ENCODE measurements at places on chromosomes 1 and 21. TPM values are rescaled to one million over a fixed set of nuclear protein-coding genes. Genes with fewer than 3 reads are reported as not detected.

The ODF2L gene
- total RNA-seq: 39.2 TPM

DNA sequence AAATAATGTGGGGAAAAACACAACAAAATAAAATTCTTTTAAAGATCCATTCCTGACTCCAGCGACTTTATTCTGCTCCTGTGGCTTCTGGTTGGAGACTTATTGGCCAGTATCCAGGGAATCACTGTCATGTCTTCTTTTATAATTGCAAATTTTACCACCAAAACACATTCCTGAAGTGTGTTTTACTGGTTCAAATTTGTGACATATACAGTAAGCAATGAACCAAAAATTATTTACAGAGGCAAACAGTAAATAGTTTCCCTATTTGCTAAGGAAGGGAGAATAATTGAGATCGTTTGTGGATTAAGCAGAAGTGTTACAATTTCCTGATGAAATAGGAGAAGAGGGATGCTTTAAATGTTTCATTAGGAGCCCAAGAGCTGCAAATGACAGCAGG, 118.7 kb downstream of the ZNF281 start:
- no peaks in the 10 kb centered on the region for H3K36me3 ChIP-seq
- H3K4me3 ChIP-seq: no peak overlapping the region
- no peak overlapping the region for H3K27ac ChIP-seq
- no peaks in the 10 kb centered on the region for H3K27me3 ChIP-seq
- DNase-seq: no peak
- no peaks in the 10 kb centered on the region for H3K4me1 ChIP-seq

GRCh38 chr1:207077470-207078377, 10.9 kb upstream of the C4BPB start:
- DNase-seq: peak; percentile 75
- no peaks in the 10 kb centered on the region for H3K36me3 ChIP-seq
- H3K27me3 ChIP-seq: no peaks in the 10 kb centered on the region
- H3K4me3 ChIP-seq: no peak overlapping the region
- no peak overlapping the region for H3K27ac ChIP-seq
- H3K4me1 ChIP-seq: no peaks in the 10 kb centered on the region

DNA sequence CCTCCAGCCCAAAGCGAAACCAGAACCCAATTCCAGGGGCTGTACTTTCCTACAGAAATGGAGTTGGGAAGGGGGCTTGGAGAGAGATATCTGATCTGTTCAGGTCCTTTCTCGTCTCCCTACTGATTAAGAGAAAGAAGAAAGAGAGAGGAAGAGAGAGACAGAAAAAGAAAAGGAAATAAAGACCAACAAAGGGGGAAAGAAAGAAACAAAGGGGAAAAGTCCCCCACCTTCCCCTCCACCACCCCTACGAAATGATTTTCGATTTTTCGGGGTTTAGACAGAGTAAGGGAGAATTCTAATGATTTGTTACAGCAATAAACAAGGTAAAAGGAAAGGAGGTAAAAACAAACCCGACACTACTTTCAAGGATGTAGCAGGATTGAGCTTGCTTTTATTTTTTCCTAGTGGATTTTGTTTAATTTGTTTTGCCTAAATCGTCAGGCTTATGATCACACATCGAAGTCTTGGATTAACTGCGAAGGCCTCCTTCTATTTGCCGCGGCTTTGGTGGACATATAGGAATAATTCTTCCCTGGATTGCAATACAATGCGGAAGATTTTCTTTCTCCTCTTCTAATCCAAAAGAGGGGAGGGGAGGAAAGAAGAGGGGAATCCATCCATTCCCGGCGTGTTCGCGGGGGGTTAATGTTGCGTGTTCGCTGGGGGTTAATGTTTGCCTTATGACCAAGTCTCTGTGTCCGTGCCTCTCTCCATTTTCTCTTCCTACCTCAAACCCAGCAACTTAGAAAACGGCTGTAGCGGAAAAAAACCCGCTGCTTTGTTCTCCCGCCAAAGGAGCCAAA, 1.9 kb downstream of the TAL1 start:
- peaks cover 34% of the 10 kb centered on the region for H3K4me1 ChIP-seq
- H3K27me3 ChIP-seq: peaks cover 92% of the 10 kb centered on the region
- H3K4me3 ChIP-seq: peak overlapping the region; percentile 82
- H3K27ac ChIP-seq: no peak overlapping the region
- peaks cover 2% of the 10 kb centered on the region for H3K36me3 ChIP-seq
- no peak for DNase-seq

The CTBS gene
- 27.2 TPM for total RNA-seq

The WNT3A gene
- total RNA-seq: not detected

The S100A14 gene
- 0.26 TPM for total RNA-seq

GRCh38 chr1:31981456-31981839, 32.2 kb upstream of the KHDRBS1 start:
- no peaks in the 10 kb centered on the region for H3K27me3 ChIP-seq
- no peak for DNase-seq

GRCh38 chr1:75668813-75669212, 55.7 kb upstream of the ACADM start:
- no peak overlapping the region for H3K4me3 ChIP-seq
- H3K27me3 ChIP-seq: no peaks in the 10 kb centered on the region
- no peaks in the 10 kb centered on the region for H3K4me1 ChIP-seq
- DNase-seq: no peak

The SLC6A17 gene
- 0.31 TPM for total RNA-seq

DNA sequence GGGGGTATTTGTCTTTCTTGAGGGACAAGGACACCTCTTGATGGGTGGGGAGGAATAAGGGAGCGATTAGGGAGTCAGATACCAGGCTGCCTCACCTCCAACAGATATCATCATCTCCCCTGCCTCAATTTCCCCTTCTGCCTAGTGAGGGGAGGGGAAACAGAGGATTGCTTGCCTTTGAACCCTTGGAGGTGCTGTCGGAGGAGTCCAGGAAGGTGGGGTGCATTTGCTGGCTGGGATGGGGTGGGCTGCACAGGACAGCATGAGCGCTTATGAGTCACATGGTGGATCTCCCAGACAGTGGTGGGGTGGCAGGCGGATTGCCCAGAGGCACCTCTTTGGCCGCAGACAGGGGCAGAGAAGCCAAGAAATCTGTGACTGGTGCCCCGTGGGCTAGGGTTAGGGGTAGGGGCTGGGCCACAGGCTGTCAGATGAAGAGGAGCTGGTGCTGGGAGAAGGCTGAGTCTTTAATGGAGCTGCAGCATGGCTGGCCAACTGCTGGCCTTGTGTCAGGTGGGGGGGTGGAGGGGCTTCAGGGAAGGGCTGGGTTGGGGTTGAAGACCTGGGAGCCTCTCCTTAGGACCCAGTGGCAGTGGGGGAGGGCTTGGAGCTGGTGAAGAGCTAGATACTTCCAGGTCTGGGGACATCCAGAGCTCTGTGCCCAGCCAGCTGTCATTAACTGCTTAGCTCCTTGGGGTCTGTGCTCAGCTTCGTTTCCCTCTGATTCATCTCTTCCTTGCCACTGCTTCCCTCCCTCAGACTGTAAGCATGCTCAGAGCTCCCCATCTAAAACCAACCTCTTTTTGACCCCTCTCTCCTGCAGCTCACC, 7.0 kb upstream of the ADORA1 start:
- DNase-seq: no peak
- H3K27ac ChIP-seq: no peak overlapping the region
- H3K36me3 ChIP-seq: no peaks in the 10 kb centered on the region
- no peak overlapping the region for H3K4me3 ChIP-seq
- no peaks in the 10 kb centered on the region for H3K4me1 ChIP-seq

DNA sequence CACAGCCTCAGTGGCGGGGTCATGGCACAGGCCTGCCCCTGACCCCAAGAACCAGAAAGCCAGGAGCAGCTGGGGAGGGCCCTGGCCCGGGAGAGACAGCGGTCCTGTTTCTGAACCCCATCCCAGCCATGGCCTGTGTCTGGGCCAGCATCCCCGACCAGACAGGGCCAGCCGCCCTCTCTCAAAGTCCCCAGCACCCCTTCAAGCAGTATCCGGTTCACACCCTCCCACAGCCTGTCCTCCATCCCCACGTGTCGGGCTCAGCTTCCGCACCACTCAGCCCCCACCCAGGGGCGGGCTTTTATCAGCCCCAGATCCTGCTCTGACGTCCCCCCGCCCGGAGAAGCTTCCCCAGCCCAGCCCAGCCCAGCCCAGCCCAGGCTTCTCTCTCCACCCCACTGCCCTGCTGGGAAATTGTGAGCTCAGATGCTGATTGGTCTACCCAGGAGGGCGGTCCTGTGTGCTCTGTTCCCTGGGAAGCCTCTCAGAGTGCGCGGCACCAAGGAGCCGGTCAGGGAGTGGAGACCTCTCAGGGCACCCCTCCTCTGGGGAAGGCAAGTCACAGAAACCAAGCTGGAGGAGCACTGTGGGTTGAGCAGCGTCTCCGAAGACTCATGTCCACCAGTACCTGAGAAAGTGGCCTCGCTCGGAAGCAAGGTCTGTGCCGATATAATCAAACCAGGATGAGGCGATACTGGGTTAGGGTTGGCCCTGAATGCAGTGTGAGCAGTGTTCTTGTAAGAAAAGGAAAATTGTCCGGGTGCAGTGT, 4.7 kb upstream of the FAAP20 start:
- DNase-seq: peak; percentile 87
- H3K27ac ChIP-seq: peak overlapping the region; percentile 85
- no peaks in the 10 kb centered on the region for H3K36me3 ChIP-seq
- peak overlapping the region; percentile 94 for H3K4me3 ChIP-seq
- H3K27me3 ChIP-seq: no peaks in the 10 kb centered on the region

The KRTAP25-1 gene
- total RNA-seq: not detected

GRCh38 chr1:153774026-153774595, 1.1 kb upstream of the SLC27A3 start:
- H3K27ac ChIP-seq: no peak overlapping the region
- peaks cover 2% of the 10 kb centered on the region for H3K36me3 ChIP-seq
- H3K4me3 ChIP-seq: peak overlapping the region; percentile 84
- no peak for DNase-seq
- H3K4me1 ChIP-seq: peaks cover 23% of the 10 kb centered on the region
- H3K27me3 ChIP-seq: no peaks in the 10 kb centered on the region

The BEND5 gene
- total RNA-seq: 5.9 TPM

The ANGPTL1 gene
- total RNA-seq: not detected

Data from activated T-cell treated with anti-CD3 and anti-CD28 coated beads, Interleukin-2, amount 50 U/mL, for 72 hours (primary cell).